ENCODE measurements at places on chromosomes 3 and 15. TPM values are rescaled to one million over a fixed set of nuclear protein-coding genes. Genes with fewer than 3 reads are reported as not detected.

- no peak for DNase-seq
Measured at GRCh38 chr3:148243609-148244008, 454.1 kb upstream of the AGTR1 start.

GRCh38 chr3:138949002-138949418, 2.0 kb downstream of the FOXL2NB start:
- DNase-seq = no peak

Gene ITIH4
- total RNA-seq = 1.7 TPM

Gene SLC6A20
- not detected for total RNA-seq

All from HFFc6 (cell line).